ENCODE measurements at places on chromosomes 5 and 9.

DNA sequence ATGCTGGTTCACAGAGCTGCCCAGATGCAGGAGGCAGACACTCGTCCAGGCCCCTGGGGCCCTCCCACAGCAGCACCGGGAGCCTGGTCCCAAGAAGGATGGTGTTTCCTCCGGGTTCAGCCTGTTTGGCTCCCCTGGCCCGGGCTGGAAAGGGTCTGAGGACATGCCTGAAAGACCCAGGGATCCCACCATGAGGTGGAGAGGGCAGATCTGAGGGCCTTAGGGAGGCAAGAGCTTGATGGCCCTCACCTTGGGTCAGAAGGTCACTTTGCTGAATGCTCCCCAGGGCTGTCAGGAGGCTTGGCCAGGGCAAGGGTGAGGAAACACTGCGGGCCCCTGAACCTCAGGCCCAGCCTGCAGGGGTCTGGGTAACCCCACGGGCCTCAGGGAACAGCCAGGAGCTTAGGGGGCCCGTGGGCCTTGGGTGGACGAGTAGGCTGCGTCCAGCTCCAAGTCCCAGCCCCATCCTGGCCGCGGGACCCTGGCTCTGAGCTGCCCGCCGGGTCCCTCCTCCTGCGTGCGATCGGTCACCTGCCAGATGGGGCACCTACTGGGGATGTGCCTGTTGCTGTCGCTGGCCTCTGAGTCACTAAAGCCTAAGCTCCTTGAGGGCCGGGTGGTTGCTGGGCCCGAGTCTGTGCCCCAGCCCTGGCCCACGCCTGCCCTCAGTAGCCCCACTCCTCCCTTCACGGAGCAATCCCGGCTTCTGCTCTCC lies 106.2 kb downstream of the ZNF354C start:
- peaks cover 3% of the 10 kb centered on the region for H3K27me3 ChIP-seq
- no peaks in the 10 kb centered on the region for H3K36me3 ChIP-seq
- no peak overlapping the region for H3K27ac ChIP-seq
- peaks cover 3% of the 10 kb centered on the region for H3K4me1 ChIP-seq
- DNase-seq, result no peak

GRCh38 chr5:51882647-51883046 lies 499.4 kb downstream of the ISL1 start:
- H3K4me3 ChIP-seq, result no peak overlapping the region
- H3K36me3 ChIP-seq, result no peaks in the 10 kb centered on the region
- no peaks in the 10 kb centered on the region for H3K4me1 ChIP-seq
- no peak for DNase-seq

- H3K4me1 ChIP-seq, result no peaks in the 10 kb centered on the region
- H3K27me3 ChIP-seq, result no peaks in the 10 kb centered on the region
- no peak for DNase-seq
- no peak overlapping the region for H3K27ac ChIP-seq
- no peak overlapping the region for H3K4me3 ChIP-seq
Measured at GRCh38 chr9:76962732-76963131, 56.7 kb upstream of the FOXB2 start.

DNA sequence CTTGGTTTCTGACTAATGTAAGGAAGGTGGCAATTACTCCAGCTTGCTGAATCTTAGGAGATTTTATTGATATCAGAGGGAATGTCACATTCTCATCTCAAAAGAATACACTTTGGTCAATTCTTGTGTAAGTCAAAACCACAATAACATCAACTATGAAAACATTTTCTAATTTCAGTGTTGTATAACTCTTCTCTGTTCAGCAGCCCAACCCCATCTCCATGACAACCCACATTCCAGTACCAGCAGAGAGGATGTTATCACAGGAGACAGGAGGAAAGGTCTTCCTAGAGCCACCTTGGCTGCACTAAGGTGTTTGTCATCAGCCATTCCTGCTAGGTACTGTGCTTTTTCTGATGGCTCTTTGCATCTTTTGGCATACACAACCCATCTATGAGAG lies 529.1 kb upstream of the BRINP1 start:
- no peaks in the 10 kb centered on the region for H3K27me3 ChIP-seq
- no peaks in the 10 kb centered on the region for H3K4me1 ChIP-seq
- H3K27ac ChIP-seq, result no peak overlapping the region
- DNase-seq, result no peak
- H3K36me3 ChIP-seq, result no peaks in the 10 kb centered on the region

GRCh38 chr9:38768351-38768761 lies 48.4 kb upstream of the FAM240B start:
- no peak for DNase-seq
- H3K27me3 ChIP-seq, result peaks cover 19% of the 10 kb centered on the region
- no peak overlapping the region for H3K27ac ChIP-seq
- no peaks in the 10 kb centered on the region for H3K4me1 ChIP-seq
- H3K36me3 ChIP-seq, result no peaks in the 10 kb centered on the region
- H3K4me3 ChIP-seq, result no peak overlapping the region

- H3K27me3 ChIP-seq, result peaks cover 3% of the 10 kb centered on the region
- no peaks in the 10 kb centered on the region for H3K36me3 ChIP-seq
- no peaks in the 10 kb centered on the region for H3K4me1 ChIP-seq
Measured at GRCh38 chr9:111096051-111096450, 57.8 kb upstream of the LPAR1 start.

DNA sequence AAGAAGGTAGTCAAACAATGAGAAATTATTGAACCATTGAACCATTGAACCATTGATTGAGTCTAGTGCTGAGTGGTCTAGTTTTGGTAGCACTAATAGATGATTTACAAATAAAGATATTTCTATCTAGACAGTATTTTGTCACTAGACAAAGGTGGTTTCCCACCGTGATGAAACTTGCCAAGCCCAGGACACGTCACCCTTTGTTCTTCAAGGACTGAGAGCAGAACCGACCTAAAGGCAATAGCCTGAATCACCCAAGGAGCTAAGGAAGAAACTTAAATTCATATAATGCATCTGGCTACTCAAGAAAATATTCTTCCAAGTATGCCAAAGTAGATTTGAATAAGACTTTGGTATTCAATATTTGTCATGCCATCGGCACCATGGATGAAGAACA lies 103.3 kb downstream of the ESM1 start:
- H3K27ac ChIP-seq, result no peak overlapping the region
- no peak overlapping the region for H3K4me3 ChIP-seq
- peaks cover 73% of the 10 kb centered on the region for H3K27me3 ChIP-seq
- peaks cover 14% of the 10 kb centered on the region for H3K4me1 ChIP-seq

DNA sequence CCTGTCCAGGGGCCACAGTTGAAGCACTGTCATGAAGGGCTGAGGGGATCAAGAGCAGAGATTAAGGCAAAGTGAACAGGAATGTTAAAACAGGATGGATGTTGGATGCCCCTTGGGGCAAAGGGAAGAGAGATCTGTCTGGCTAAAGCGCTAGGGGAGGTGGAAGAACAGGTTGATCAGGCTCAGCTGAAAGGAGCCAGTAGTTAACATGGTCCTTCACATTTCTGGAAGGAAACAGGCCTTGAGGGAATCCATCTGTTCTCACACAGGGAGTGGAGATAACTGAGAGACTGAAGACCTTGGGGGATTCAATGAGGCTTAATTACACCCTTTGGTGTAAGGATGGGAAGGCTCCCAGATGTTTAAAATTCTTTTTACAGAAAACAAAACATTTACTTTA lies 5.8 kb downstream of the HAPLN1 start:
- no peaks in the 10 kb centered on the region for H3K4me1 ChIP-seq
- H3K36me3 ChIP-seq, result no peaks in the 10 kb centered on the region
- no peak overlapping the region for H3K4me3 ChIP-seq
- peaks cover 26% of the 10 kb centered on the region for H3K27me3 ChIP-seq

- H3K27me3 ChIP-seq, result peaks cover 3% of the 10 kb centered on the region
- no peak for DNase-seq
- H3K36me3 ChIP-seq, result no peaks in the 10 kb centered on the region
- no peak overlapping the region for H3K4me3 ChIP-seq
- no peaks in the 10 kb centered on the region for H3K4me1 ChIP-seq
Measured at GRCh38 chr9:71136696-71137095, 15.3 kb upstream of the TRPM3 start.

DNA sequence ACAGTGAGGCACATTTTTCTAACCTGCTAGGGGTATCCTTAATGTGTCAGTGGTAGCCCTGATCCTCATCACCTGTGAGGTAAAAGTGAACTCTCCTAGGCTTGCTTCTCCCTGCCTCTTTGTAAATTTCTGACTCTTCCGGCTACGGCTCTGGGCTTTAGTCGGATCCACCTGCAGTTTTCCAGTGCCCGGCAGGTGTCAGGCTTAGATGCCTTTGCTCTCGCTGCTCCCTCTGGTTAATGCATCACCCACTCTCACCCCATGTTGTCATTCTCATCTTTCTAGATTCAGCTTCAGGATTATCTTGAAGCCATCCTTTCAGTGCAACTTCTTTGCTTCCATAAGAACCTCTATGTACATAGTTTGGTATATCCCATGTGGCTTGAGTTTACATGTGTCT lies 3.6 kb downstream of the CEP78 start:
- no peak overlapping the region for H3K4me3 ChIP-seq
- no peak for DNase-seq
- H3K27me3 ChIP-seq, result no peaks in the 10 kb centered on the region
- H3K36me3 ChIP-seq, result peaks cover 30% of the 10 kb centered on the region
- no peak overlapping the region for H3K27ac ChIP-seq

DNA sequence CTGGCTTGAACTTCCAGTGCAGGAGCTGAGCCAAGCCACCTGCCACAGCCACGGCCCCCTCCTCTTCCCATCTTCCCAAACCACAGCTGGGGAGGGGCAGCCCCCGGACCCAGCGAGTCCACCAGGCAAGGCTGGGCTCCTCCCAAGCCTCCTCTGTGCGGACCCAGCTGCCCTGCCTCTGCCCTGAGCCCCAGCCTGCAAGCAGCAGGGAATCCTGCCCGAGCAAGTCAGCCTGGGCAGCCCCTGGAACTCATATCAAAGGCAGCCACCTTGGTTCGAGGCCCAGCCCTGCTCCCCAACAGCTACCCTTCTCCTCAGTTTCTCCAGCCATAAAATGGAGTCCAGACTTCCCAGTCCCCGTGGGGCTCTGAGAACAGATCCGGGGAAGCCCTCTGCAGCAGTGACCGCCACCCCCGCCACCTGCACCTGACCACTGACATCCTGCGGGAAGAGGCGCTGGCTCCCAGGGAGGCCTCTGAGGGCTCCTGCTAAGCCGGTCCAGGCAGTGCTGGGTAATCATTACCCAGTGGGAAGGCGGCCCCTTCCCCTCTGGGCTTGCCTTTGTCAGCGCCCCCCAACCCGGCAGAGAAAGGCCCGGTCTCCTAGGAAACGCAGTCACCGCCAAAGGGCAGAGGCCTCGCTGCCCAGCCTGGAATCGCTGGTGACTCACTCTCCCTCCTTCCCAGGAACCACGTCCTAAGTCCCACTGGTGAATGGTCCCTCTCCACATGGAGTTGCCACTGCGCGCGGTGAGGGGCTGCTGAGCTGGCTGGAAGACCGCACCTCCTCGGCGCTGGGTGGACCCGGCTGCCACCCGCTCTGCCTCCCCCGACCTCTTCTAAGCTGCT lies 1.5 kb downstream of the VAV2 start:
- H3K4me1 ChIP-seq, result peaks cover 2% of the 10 kb centered on the region
- H3K36me3 ChIP-seq, result no peaks in the 10 kb centered on the region
- H3K4me3 ChIP-seq, result peak overlapping the region; percentile 48

DNA sequence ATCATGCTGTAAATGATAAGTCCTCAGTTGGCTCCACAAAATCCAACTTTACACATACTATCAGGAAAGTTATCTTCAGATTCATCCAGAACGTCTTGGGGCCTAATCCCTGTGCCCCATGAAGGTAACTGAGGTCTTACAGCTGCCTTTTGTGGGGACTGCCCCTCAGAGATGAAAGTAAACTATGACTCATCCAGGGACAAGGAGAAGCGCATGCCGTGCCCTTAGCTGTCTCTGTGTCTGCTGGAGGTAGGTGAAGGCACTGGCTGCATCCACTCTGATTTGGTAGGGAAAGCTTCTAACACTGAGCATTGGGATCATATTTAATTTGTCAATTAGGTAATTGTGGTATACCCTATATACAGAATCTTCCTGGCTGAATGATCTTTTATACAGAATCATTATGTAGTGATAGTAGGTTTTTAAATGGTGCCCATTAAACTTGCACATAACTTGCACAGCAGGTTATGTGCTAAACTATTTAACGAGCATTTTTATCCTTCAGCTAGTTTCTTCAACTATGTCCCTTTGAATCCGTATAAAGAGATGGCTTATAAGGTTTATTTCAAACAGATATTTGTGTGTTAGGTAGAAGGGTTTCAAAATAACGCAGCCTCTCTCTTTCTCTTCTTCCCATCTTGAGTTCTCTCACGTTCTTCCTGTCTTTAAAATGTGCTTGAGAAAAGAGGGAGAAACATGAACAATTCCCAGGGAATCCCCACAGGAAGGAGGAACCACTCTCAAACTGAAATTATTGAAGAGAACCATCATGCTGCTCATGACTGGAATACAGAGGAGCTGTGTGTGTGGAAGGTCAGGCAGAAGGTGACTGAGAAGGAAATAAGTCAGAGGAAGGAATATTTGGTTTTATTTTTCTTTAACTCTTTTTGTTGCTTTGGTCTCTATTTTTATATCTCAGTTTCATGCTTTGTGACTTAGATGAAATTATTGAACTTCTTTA lies 250.9 kb downstream of the CD180 start:
- H3K36me3 ChIP-seq, result no peaks in the 10 kb centered on the region
- H3K4me3 ChIP-seq, result no peak overlapping the region
- H3K27me3 ChIP-seq, result peaks cover 3% of the 10 kb centered on the region
- no peak overlapping the region for H3K27ac ChIP-seq
- peaks cover 11% of the 10 kb centered on the region for H3K4me1 ChIP-seq

DNA sequence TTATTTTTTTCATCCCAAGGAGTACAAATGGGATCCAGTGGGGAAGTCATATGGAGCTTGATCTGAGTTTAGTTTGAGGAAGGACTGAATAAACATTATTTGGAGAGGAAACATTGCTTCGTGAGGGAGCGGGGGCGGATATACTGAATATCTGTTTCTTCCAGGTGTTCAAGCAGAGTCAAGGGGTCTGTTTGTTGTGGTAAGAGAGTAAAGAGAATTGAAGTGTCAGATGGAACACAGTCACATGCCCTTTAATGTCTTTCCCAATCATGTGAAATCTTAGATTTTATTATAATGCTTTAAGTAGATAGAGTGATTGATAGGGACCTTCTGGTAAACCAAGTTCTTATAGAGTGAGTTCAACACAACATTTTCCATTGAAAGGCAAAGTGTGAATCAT lies 33.7 kb downstream of the DDX46 start:
- no peaks in the 10 kb centered on the region for H3K27me3 ChIP-seq
- peaks cover 20% of the 10 kb centered on the region for H3K36me3 ChIP-seq
- no peak overlapping the region for H3K27ac ChIP-seq
- no peaks in the 10 kb centered on the region for H3K4me1 ChIP-seq
- no peak overlapping the region for H3K4me3 ChIP-seq
- no peak for DNase-seq
